ENCODE measurements at places on chromosomes 2 and 18.

GRCh38 chr2:160300203-160300602, 100.1 kb upstream of the ITGB6 start:
- DNase-seq, result no peak

DNA sequence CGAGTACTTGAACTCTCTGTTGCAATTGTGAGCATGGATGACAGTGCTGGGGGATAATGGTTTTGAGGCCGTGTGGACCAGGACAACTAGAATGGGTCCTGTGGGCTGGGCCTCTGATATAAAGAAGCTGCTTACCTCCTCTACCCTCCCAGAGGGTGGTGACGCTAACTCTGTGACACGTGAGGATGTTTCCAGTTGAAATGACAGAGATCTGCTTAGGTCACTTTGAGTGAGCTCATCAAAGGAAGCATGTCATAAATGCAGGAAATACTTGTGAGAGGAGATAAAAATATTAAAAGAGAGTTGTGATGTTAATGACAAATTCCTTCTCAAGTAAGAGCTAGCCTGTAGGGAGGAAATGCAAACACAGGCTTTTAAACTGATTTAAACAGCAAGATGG, 16.4 kb downstream of the RMC1 start:
- DNase-seq, result no peak

DNA sequence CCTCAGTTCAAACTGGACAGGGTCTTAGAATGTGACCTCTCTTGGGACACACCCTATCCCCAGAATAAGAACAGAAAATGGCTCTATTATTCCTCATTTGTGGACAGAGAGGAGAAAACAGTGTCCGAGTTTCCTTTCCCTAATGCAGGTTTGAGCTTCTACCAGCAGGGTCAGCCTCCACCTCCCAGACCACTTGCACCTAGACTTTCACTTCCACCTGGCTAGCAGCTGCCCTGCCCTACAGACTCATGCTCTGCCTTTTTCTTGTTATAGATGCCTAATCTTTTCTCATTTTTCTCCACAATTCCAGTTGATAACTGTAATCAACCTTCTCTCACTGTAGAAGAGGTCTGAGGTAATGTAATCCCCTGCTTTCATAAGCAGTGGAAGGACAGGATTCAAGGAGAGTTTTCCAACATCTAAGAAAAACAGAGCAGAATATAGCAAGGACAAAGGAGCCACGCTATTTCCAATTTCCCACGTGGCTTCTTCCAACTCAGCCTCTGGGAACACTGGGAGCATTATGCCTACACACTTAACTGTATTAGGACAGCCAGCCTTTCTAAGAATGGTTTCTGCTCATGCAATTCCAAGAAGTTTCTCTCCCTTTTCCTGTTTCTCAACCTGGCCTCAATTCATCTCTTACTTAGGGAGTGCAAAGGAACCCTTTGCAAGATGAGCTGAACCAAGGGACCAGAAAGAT, 239.8 kb downstream of the BCL11A start:
- no peak for DNase-seq

- DNase-seq, result no peak
These were observed 76.6 kb downstream of the COL4A3 start for GRCh38 chr2:227241005-227241404.

DNA sequence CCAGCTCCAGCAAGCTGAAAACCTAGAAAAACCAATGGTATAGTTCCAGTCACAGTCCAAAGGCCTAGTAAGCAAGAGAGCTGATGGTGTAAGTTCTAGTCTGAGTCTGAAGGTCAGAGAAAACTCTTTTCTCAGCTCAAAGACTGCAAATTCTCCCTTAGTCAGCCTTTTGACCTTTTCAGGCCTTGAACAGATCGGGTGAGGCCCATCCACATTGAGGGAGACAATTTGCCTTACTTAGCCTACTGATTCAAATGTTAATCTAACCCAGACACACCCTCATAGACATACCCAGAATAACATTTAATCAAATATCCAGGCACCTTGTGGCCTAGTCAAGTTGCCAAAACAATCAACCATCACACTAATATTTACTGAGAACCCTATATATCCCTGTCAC, 110.8 kb upstream of the KCNJ3 start:
- no peak for DNase-seq

DNA sequence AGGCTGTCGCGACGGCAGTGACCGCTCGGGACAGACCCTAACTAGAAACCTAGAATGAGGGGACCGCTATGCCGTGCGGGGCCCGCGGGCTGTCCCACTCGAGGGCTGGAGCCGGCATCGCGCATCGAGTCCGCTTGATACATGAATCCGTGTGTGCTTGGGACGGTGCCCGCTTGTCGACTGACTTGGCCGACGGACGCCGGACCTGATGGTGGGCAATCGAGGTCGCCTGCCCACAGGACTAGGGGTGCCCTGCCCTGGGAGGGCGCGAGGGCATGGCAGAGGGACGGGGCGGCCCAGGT, 749 bp upstream of the PTMA start:
- DNase-seq, result no peak

- DNase-seq, result no peak
These were observed 59.4 kb downstream of the OSR1 start for GRCh38 chr2:19299032-19299431.

- no peak for DNase-seq
These were observed 78.4 kb downstream of the LIMS1 start for GRCh38 chr2:108612514-108613183.

- DNase-seq, result no peak
These were observed 105.0 kb downstream of the NEDD4L start for GRCh38 chr18:58148954-58149471.

DNA sequence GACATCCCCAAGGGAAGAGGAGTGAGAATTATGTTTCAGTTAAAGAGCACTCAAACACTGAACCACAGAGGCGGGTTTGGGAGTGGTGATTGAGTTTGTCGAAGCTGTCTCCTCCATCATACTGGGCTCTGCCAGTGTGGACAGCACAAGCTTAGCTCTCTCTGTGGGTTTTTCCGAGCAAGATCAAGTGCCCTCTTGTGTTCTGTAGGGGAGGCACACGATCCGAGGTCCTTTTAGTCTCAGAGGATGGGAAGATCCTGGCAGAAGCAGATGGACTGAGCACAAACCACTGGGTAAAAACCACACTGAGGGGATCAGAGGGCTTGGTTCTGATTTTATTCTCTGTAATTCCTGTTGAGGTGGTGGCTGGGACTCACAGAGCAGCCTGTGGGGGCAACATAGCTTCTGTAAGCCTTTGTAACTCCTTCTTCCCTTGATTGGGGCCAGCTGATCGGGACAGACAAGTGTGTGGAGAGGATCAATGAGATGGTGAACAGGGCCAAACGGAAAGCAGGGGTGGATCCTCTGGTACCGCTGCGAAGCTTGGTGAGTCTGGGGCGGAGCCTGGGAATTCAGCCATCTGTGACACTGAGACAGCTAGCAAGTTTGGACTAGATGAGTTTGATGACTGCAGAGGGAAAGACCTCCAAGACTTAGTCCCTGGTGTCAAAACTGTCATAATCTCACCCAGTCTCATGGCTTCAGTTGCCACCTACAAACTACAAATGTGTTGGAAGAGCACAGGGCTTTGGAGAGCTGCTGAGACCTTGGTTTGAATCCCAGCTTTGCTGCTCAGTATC, 2.0 kb downstream of the NAGK start:
- peak; percentile 5 for DNase-seq

DNA sequence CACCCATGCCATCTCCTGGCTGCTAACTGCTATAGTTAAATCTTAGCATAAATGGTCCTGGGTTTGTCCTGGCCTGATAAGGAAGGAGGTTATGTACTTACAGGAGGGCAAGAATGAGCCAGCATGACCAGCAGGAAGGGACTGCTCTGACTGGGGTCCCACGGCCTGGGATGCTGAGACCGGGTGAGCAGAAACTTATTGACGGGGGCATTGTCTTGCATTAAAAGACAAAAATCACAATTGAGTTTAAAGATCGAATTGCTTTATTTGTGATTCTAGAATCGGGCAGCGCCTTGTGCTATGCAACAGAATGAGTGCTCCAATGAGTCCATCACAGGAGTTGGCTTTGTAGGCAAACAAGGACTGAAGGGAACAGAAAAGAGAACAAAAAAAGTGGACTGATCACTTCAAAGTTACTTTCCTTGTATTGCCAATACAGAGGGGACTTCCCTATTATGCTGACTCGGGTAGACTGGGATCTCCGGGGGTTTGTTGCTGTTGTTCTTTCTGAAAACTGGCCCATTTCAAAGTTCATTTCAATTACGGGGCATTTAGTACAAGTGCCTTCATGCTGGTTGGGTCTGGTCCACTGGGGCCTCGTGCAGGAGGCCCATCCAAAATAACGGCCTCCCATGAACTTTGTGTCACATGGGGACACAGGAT, 87.1 kb upstream of the SLC66A3 start:
- no peak for DNase-seq

DNA sequence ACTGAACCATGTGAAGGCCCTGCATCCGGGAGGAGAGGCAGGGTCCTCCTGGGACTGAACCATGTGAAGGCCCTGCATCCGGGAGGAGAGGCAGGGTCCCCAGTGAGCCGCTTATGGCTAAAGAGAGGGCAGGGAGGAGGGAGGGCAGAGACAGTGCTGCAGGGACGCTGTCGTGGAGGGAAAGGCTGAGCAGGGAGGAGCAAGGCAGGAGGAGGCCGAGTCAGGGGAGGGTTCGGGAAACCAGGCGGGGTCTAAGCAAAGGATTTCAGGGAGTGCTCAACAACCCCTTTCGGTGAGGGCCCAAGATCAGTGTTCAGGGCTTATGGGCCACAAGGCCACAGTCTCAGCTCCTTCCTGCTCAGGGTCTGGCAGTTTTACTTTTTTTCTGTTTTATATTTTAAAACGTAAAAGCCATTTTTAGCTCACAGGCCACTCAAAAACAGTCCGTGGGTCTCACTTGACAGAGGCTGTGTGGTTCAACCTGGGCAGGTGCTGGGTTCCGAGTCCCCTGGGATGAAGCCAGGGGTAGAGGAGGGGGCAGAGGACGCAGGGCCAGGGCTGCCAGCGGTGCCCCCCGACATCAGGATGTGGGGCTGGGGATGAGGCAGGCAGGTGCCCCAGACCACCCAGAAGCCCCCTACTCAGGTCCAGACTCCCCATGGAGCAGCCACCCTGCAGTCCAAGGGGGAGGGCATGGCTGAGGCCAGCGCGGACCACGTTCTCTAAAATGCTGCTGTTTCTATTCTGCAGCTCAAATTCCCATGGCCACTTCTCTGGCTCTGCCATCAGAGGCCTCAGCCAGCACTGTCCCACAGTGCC, 5.2 kb downstream of the TMEM18 start:
- no peak for DNase-seq

- DNase-seq, result peak; percentile 74
These were observed 19.6 kb downstream of the EHBP1 start for GRCh38 chr2:62724886-62725711.

- DNase-seq, result no peak
These were observed 22.2 kb upstream of the TMEM87B start for GRCh38 chr2:112032689-112033465.

DNA sequence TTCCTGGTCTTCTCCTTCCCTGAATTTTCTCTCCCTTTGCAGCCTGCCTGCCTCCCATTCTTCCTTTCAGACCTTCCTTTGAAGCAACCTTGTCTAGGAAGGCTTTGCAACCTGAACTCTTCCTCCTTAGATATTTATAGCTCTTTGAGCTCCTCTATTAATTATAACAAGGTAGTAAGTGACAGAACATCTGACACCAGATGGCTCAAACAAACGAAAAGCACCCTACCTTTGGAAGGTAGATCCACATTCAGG, 57.2 kb upstream of the SLC1A4 start:
- DNase-seq, result no peak

DNA sequence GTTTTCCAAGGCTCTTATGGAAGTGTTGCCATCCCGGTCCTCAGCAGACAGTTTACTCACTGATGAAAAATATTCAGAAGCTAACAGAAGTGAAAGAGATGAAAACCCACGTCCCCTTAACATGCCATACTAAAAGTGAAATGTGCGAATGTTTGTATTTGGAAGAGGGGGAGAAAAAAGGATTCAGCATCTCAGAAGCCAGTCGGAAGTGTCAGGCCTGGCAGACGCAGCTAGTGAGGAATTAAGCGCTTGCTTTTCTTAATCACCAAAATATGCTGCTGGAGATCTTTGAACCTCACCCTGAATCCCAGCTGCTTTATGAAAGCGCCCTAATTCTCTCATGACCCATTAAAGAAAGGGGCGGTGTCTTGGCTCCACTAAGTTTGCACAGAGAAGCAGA, 653.7 kb downstream of the DCDC2C start:
- no peak for DNase-seq

DNA sequence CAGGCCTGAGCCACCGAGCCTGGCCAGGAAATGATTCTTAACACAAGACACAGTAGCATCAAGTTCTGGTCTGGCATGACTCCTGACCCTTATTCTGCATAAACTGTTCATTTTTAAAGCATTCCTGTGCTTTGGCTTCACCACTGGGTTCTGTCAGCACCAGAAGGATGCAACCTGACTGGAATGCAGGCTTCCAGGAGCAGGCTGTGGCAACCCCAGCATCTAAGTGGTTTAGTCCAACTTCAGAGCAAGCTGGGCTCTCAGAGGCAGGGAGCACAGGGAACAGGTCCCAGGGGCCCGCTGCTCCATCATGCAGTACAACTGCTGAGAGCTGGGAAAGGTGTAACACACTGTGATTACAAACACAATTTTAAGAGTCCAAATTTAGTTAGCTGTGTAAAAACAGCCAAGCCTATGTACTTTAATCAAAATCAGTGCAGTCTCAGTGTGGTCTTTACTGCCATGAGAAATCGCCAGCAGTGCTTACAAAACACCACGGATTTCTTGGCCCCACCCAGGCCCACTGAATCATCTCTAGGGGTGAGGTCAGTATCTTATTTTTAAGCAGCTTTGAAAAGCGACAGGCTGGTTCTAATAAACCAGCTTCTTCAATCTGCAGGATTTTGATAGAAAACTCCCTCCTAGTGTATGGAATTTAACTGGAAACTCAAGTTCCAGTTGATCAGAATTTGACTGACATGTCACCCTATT, 44.4 kb upstream of the TMEM182 start:
- no peak for DNase-seq

DNA sequence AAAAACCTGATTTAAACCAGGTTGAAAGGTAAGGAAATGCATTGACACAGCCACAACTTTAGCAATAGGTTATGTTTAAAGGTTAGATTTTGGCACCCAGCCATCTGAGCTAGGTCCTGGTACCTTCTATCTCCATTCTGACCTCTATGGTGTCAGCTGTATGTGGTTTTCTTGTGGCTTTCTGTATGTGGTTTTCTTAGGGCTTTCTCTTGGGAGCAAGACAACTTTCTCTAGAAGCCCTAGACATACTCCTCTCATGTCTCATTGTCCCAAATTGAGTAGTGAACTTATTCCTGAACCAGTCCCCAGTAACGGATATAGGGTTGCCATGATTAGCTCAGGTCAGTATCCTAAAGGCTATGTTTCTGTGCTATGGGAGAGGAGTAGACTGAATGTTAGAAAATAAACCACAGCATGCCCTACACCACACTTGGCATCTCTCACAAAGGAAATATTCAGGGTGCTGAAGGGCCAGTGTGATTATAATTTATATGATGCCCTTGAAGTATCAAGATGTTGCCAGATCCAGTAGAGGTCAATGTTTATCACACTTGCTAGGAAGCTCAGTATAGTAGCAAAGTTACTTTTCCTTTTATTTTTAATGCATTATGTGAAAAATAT, 176.1 kb downstream of the CAPN13 start:
- DNase-seq, result no peak

- DNase-seq, result no peak
These were observed 414.3 kb downstream of the ZNF804A start for GRCh38 chr2:185012643-185013042.
